ENCODE measurements at places on chromosomes 7 and 10.

- DNase-seq, result no peak
Observed at GRCh38 chr10:59773088-59773487, 19.8 kb upstream of the MRLN start.

- no peak for DNase-seq
Observed at GRCh38 chr7:133299676-133300075, 46.8 kb downstream of the EXOC4 start.

GRCh38 chr7:127761196-127761595 lies 109.2 kb downstream of the SND1 start:
- DNase-seq, result no peak

GRCh38 chr10:52959810-52960209 lies 187.2 kb upstream of the MBL2 start:
- no peak for DNase-seq

DNA sequence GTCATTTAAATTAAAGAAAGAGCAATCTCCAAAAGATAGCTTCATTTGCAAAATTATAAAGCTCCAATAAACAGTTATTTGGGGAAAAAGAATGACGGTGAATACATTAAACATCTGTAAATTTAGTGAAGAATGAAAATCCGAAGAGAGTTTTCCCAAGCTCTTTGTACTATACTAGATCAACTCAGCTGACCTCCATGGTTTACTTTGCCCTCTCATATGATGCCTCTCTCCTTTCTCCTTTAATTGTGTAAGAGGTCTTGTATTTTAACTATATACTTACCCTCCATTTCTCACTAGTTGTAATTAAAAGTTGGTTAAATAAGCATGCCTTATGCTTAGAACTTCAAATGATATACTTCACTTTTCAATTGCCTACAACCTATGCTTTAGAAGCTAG lies 125.8 kb downstream of the CACNA2D1 start:
- no peak for DNase-seq

DNA sequence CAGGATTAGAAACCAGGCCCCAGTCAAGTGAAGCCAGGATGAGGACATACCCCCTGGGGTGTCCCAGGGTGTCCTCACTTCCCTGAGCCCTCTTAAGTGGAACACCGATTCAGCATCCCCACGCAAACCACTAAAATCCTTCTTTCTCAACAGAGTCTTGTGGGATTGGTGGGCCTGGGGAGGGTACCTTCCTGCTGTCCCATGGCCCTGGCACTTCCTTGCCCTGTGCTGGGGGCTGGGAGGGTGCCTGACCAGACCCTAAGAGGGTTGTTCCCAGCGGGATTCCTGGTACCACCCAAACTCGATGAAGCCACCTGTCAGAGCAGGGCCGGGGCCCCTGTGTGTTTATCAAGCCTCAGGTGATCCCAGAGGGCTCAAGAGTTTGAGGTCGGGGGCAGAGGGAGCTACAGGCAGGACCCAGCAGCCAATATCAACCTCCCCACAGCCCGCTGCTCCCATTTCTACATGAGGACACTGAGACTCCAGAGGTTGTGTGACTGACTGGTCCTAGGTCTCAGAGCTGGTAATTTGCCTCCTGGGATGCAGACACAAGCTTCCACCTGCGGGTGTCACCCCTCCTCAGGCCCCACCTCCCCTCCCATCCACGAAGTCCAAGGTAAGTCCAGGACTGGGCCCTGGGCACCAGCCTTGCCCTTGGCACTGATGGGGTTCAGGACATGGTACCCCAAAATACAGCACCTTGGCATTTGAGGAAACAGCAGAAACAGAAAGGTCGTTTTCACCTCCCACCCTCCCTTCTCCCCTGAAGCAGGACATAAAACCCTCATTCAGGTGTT lies 31.4 kb downstream of the OAT start:
- no peak for DNase-seq

GRCh38 chr7:118080947-118081346 lies 103.0 kb upstream of the LSM8 start:
- peak; percentile 26 for DNase-seq

- no peak for DNase-seq
Observed at GRCh38 chr7:780081-780480, 52.2 kb upstream of the SUN1 start.

GRCh38 chr7:129771201-129771927 lies 159.8 kb downstream of the NRF1 start:
- no peak for DNase-seq

- no peak for DNase-seq
Observed at GRCh38 chr10:59240582-59241183, 64.2 kb downstream of the PHYHIPL start.

- no peak for DNase-seq
Observed at GRCh38 chr10:72318418-72319262, 36.1 kb downstream of the DNAJB12 start.

GRCh38 chr10:110724116-110724921 lies 80.2 kb downstream of the RBM20 start:
- no peak for DNase-seq

- DNase-seq, result no peak
Observed at GRCh38 chr7:155731380-155731779, 80.9 kb downstream of the SHH start.
